BJ (cell line): ENCODE measurements at places on chromosomes 12 and 14.

- DNase-seq, result no peak
These were observed 257.1 kb downstream of the SSPN start for GRCh38 chr12:26452511-26452910.

- DNase-seq, result no peak
These were observed 110.4 kb downstream of the DAD1 start for GRCh38 chr14:22478670-22479069.

GRCh38 chr12:52156757-52157565, 34.9 kb downstream of the KRT80 start:
- DNase-seq, result no peak

DNA sequence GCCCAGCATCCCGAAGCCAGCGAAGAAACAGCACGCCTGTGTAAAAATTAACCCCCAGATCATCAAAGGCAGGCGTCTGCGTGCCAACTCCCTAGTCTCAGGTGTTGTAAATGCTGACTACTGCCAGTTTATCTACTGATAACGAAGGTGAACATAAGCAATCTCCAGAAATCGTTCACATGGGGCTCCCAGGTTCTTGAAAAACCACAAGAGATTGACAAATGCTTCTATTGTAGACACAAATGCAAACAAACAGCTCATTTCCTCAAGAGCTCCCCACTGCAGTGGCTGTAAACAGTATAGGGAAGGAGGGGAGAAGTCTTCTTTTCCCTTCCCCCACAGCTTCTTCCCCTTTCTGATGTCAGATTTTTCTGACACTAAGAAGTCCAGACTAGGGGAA, 5.3 kb upstream of the PLEKHG3 start:
- no peak for DNase-seq

- no peak for DNase-seq
These were observed 568.7 kb downstream of the MED13L start for GRCh38 chr12:115708801-115709200.

DNA sequence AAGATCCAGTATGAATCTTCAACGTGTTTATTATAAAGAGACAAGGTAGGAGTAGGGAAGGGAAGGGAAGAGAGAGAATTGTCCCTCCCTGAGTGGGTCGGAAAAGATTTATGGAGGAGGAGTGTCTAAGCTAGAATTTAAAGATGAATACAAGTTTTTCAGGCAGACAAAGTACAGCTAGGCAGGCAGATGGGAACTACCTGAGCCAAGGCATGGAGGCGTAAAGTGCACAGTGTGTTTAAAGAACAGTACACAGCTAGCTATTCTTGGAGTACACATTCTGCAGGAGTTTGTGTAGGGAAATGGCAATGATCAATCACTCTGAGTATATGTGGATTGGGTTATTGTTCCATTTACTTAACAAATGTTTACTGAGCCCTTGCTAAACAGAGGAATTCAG, 20.1 kb downstream of the PLEKHG7 start:
- DNase-seq, result no peak
